Fibroblast of skin of left quadriceps (primary cell): ENCODE measurements at places on chromosomes 1 and 21.

- no peak for DNase-seq
Observed at GRCh38 chr1:19356266-19356665, 44.1 kb downstream of the SLC66A1 start.

DNA sequence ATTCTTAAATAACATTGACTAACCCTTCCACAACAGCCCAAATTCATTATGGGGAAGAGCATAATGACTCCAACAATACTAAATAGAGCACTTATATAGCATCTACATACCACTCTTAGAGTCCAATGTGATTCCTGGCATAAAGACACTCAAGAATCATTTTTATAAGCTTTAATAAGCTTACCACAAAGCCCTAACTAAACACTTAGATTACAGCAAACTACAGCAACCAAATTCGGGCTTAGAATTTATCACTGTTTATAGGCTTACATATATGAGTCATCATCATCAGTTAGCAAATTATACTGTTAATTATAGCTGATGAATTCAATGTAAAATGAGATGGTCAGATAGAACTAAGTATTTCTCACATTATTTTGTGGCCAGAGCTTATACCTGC is 7.3 kb downstream of the SCYL3 start:
- no peak for DNase-seq

DNA sequence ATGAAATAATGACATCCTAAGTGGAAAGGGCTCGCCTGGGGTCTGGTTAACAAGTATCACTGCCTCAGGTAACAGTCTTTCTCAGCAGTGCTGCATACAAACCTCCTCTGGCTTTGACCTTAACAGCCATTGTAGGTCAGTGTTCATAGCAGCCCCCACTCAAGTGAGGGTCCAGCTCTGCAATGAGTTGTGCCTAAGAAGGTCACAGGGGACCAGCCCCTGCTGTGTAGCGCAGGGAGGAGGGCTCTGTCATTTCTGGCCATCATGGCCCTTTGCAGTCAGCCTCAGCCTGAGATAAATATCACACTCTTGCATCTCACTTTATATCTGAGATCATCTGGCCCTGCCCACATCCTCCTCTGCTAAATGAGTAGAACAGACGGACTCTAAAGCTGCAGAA is 18.1 kb upstream of the MYSM1 start:
- DNase-seq = no peak

DNA sequence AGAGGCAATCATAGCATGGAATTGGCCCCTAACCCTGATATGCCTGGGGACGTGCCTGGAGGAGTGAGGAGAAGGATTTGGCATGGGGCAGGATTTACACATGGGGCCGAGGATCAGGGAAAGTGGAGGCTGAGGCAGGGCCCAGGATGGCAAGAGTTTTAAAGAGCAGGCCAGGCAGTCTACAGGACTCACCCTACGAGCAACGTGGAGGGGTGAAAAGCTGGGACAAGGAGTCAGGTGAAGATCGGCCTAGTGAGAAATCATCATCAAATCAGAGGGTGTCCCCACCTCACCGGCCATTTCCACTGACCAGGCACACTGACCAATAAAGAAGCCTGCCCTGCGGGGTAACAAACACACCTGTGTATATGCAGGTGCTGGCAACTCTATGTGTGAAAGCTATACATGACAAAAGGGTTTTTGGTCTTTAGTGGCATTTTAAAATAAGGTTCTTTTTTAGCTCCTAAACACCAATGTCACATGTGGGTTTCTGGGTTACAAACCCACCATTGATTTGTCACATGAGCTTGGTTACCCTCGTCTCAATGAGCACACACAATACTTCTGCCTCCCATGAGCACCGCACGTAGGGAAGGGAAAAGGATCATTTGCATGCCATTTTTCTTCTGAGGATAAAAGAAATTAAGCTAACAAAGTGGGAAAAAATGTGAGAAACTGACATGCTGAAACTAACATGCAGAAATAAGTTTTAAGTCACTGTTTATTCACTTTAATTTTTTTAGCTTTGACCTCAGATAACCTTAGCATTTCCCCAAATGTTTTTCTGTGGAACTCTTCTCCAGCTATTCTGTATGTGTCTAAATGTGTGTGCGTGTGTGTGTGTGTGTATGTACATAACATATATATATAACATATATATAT is 168.1 kb upstream of the EDN2 start:
- no peak for DNase-seq

- DNase-seq = no peak
Observed at GRCh38 chr1:29210278-29211085, 20.3 kb downstream of the MECR start.
